ENCODE measurements at places on chromosomes 16 and 17. TPM values are rescaled to one million over a fixed set of nuclear protein-coding genes. Genes with fewer than 3 reads are reported as not detected.
A peak's percentile ranks its signal among the peaks of the same experiment; 100 is the strongest.

DNA sequence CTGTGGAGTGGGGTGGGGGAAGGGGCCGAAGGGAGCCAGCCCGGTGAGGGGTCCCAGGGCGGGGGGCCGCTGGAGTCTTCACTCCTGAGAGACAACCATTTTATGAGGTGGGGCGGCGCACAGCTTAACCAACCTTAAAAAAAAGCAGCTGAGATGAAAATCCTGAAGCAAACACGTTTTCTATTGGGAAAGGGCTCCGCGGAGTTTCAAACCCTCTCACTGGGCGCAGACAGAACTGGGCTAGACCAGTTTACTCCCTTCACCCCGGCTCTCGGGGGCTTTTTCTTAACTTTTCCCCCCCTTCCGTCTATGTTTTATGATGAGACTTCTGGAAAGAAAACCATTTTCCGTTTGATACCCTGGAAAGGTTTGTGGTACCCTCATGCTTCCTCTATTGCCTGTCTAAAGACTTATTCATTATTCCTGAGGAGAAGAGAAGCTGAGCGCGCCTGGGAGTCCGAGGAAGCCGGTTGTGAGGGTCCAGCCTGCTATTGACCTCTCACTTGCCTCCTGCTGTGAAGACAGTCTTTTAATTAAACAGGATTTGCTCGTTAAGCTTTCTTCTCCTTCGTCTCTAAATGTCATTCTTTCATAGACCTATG lies 482 bp upstream of the SSH2 start:
- no peak overlapping the region for H3K4me3 ChIP-seq
- no peak overlapping the region for H3K27ac ChIP-seq
- no peaks in the 10 kb centered on the region for H3K27me3 ChIP-seq
- peaks cover 5% of the 10 kb centered on the region for H3K36me3 ChIP-seq

DNA sequence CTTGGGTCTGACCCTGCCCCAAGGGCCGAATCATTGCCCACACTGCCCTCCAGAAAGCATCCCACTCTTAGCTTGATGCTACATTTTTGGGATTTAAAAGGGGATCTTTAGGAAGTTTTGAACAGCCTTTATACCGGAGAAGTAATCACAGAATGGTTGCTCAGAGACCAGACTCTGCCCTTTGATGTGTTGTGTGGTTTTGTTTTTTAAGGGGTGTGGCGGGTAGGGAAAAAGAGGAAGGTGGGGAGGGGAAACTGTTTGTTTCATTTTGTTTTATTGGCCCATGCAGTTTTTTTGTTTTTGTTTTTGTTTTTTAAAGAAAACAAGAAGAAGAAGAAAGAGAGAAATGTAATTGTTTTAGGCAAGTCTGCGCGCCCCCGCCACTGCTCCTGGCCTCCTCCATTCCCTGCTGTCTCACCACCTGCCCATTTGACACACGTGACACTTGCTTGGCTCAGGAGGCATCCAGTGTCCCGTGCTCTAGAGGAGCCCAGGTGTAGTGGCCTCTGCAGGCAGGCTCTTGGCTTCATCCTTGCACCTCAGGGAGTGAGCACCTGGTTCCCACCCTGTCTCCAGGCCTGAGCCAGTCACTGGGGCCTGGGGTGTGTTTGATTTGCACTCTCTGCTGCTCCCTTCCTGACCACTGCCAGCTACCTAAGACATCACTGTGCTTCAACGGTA lies 35.7 kb downstream of the GNAO1 start:
- DNase-seq, result no peak
- H3K4me3 ChIP-seq, result no peak overlapping the region
- no peaks in the 10 kb centered on the region for H3K36me3 ChIP-seq
- H3K4me1 ChIP-seq, result no peaks in the 10 kb centered on the region
- no peak overlapping the region for H3K27ac ChIP-seq

DNA sequence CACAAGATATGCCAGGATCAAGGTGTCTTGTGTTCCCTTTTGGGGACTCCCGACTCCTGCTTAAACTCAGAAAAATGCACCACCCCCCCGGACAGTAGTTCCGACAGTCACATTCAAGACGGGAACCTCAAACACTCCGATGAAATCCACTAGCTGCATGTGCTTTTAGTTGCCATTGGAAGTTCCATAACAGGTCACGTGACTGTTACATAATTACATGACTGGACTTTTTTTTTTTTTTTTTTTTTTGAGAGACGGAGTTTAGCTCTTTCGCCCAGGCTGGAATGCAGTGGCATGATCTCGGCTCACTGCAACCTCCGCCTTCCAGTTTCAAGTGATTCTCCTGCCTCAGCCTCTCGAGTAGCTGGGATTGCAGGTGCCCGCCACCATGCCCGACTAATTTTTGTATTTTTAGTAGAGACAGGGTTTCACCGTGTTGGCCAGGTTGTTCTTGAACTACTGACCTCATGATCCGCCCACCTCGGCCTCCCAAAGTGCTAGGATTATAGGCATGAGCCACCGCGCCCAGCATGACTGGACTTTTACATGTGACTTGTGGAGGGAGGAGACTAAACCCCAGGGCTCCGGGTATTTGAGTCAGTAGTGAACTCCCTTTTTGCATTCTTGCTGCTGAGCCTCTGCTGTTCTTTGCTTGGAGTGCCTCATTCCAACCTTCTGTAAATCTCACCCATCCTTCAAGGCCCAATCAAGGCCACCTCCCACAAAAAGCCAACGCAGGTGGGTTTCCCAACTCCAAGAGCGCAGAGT lies 1.6 kb downstream of the SIRT7 start:
- peaks cover 48% of the 10 kb centered on the region for H3K36me3 ChIP-seq
- no peaks in the 10 kb centered on the region for H3K27me3 ChIP-seq
- H3K27ac ChIP-seq, result peak overlapping the region; percentile 70
- DNase-seq, result peak; percentile 72
- H3K4me3 ChIP-seq, result peak overlapping the region; percentile 90
- peaks cover 33% of the 10 kb centered on the region for H3K4me1 ChIP-seq

DNA sequence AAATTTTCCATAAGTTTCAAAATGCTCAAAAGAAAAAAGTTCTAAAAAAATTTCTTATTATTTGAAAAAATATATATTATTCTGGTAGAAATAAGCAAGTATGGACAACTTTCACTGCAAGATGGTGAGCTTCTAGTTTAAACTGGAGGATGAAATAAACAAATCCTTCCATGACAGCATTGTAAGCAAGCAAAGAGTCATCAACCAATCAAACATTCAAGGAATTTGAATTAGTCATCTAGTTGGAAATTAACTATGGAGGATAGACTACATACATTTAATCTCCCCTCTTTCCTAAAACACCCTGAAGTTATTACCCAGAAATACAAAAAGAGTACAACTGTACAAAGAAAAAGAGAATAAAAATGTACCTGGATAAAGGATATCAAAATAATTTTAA lies 51.0 kb upstream of the IRX5 start:
- no peak overlapping the region for H3K4me3 ChIP-seq
- no peak for DNase-seq
- H3K36me3 ChIP-seq, result no peaks in the 10 kb centered on the region
- H3K4me1 ChIP-seq, result peaks cover 7% of the 10 kb centered on the region
- H3K27me3 ChIP-seq, result peaks cover 2% of the 10 kb centered on the region

DNA sequence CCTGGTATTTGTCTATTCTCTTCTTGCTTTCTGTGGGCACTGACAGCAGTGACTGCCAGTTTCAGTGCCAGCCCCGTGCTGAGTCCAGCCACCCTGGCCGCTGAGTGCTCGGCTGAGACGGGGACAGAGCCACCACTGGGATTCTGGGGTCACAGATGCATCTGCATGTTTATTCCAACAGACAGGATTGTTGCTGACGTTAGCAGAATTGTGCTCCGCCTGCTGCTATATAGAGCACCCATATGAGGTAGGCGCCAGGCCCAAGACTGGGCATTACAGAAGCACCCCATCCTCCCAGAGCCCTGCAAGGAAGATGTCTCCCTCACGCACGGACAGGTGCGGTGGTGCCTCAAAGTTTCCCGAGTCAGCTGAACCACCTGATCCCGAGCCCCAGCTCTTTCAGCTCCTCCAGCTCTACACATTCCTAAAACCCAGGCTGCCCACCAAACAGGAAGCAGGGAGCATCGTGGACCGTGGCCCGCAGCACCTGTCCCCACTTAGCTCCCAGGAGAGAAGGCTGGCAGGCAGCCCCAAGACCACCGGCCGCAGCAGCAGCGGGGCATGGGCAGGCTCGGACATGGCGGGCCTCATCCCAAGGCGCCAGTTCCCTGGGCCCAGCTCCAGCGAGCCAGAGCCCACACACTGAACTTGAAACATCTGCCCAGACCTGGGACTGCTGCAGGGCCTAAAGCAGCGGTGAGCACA lies 44.9 kb upstream of the RASD1 start:
- H3K27me3 ChIP-seq, result no peaks in the 10 kb centered on the region
- no peaks in the 10 kb centered on the region for H3K36me3 ChIP-seq
- DNase-seq, result no peak
- no peak overlapping the region for H3K4me3 ChIP-seq

DNA sequence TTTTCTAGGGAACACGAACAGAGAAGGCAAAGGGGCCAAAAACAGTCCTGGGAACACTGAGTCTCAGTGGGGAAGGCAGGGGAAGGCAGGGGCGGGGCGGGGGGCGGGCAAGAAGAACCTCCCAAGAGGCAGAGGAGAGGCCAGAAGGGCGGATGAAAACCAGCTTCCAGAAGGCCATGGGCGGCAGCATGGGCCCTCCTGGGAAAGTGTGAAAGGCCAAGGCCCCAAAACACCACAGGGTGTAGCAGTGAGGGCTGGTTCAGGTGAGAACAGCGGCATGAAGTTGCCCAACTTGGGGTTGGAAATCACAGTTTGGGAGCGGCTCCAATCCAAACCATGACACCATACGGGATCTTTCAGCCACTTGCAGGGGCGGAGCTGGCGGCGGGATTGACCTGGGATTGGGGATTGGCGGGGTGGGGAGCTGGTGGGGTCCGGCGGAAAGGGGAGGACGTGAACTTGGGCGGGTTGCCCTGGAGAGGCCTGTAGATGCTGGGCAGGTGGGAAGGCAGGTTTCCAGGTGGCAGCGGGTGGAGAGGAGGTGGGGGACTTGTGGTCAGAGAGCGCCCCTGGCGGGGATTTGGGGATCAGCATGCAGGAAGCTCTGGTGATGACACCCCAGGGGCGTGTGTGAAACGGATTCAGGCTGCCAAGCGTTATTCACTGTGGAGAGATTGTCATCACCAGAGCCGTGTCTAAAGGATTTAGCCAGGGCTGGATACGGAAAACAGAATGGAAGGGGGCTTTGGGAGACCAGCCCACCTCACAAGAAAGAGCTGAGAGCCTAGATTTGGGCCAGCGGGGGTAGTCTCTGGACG lies 80.9 kb downstream of the ARHGAP23 start:
- peak overlapping the region; percentile 91 for H3K4me3 ChIP-seq
- H3K27ac ChIP-seq, result peak overlapping the region; percentile 97
- H3K27me3 ChIP-seq, result peaks cover 41% of the 10 kb centered on the region
- H3K36me3 ChIP-seq, result peaks cover 28% of the 10 kb centered on the region
- H3K4me1 ChIP-seq, result peaks cover 46% of the 10 kb centered on the region

DNA sequence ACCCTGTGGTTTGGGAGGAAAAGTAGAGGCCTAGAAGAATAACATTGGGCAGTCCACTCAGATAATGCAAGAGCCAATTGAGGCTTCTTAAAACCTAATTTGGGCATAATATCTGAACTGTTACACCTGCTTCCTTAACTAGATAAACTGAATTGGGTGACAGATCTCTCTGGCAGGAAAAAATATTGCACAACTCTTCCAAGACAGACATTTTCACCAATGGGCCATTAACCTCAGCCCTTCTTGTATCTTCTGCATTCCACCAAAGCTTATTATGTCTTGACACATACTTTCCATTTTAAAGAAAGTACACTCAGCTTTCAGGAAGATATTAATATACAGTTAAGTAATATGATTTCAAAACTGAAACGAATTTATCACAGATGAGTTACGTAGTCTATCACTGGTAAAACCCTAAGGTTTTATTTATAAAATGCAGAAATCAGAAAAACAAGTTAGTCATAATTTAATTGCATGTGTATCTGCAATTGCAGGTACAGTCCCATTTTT lies 79.9 kb upstream of the MON1B start:
- no peaks in the 10 kb centered on the region for H3K27me3 ChIP-seq
- H3K4me1 ChIP-seq, result no peaks in the 10 kb centered on the region
- no peaks in the 10 kb centered on the region for H3K36me3 ChIP-seq
- no peak overlapping the region for H3K4me3 ChIP-seq
- DNase-seq, result no peak
- no peak overlapping the region for H3K27ac ChIP-seq

DNA sequence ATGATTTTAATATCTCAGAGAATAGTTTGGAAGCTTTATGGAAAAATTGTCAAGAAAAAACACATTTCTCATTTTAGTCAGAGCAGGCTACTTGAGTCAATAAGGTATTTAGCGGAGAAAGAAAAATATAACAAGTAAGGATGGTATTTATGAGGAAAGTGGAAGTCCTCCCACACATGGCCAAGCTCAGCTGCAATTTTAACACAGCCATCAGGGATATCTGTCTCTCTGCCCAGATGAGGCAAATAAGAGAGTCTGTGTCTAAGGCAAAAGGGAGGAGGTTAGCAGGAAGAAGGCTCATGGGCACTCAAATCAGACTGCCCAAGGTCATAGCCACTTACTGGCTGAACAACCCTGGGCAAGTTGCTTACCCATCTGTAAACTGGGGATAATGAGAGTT lies 5.2 kb upstream of the CMTM2 start:
- no peak for DNase-seq
- no peaks in the 10 kb centered on the region for H3K36me3 ChIP-seq
- no peak overlapping the region for H3K27ac ChIP-seq
- peaks cover 8% of the 10 kb centered on the region for H3K27me3 ChIP-seq
- peaks cover 16% of the 10 kb centered on the region for H3K4me1 ChIP-seq

GRCh38 chr16:65846210-65846602 lies 520.3 kb upstream of the CDH5 start:
- DNase-seq, result no peak
- H3K36me3 ChIP-seq, result no peaks in the 10 kb centered on the region
- no peak overlapping the region for H3K4me3 ChIP-seq
- H3K27me3 ChIP-seq, result no peaks in the 10 kb centered on the region
- H3K27ac ChIP-seq, result no peak overlapping the region

DNA sequence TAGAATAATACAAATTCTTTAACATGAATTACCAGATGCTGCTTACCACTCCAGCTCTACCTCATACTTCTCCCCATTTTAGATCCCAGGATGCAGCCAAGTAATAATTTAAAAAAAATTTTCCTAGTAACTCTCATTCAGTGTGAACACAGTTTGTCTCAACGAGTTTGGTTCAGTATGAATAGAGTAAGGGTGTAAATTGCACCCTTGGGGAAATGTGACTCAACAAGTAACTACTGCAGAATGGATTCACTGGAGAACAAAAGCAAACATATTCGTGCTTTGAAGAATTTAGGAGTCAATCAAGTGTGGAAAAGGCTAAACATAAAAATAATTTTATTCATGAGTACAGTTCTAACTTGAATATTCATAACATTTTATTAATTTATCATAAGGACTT lies 23.0 kb downstream of the KCNJ16 start:
- H3K27me3 ChIP-seq, result no peaks in the 10 kb centered on the region
- no peak overlapping the region for H3K4me3 ChIP-seq
- no peak overlapping the region for H3K27ac ChIP-seq
- H3K4me1 ChIP-seq, result peaks cover 21% of the 10 kb centered on the region

Gene QPRT
- 4.6 TPM for total RNA-seq

Gene ACSM3
- total RNA-seq, result not detected

Gene TRAPPC1
- 299 TPM for total RNA-seq

Gene LONP2
- total RNA-seq, result 73.8 TPM

Gene OR4D1
- not detected for total RNA-seq

Gene RILP
- total RNA-seq, result 5.0 TPM

Data from HFFc6 (cell line).